Stimulated activated CD8-positive, alpha-beta memory T cell treated with anti-CD3 and anti-CD28 coated beads, Interleukin-4, amount 100 ng/mL, for 1 hour (primary cell): ENCODE measurements at places on chromosomes 5 and 9.

- no peak for DNase-seq
These were observed 112.0 kb downstream of the ADAMTS16 start for GRCh38 chr5:5252106-5252505.

DNA sequence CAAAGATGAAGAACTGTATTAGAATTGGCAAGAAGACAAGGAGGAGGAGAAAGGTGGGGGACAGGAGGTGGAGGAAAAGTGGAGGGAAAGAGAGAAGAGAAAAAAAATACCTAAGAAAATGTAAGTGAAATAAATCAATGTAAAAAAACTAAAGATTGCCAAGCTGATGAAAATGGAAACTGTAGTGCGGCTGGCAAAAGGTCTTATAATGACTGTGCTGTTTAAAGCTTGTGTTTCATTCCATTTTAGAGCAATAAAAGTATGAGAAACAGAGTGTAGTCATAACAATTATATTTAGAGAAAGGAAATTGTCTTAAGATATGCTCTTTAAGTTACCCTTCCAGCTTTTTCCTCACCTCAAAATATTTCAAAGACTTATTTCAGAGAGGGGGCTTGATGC, 670.5 kb upstream of the SEMA6A start:
- no peak for DNase-seq

DNA sequence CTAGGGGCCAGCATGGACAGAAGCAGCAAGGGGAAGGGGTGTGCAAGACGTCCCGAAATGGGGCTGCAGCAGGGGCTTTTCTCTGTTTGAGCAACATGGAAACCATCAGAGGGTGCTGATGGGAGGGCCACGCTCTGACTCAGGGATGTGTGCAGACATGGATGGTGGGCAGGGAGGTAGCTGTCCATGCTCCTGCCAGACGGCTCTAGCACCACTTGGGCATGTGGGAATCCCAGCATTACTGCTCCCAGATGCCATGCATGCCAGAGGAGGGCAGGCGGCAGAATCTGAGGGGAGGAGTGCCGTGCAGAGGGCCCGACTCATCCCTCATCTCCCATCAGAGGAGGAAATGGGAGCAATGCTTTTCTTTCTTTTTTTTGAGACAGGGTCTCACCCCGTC, 45.6 kb upstream of the SLC25A51 start:
- DNase-seq, result no peak

GRCh38 chr9:35910613-35911359, 1.5 kb downstream of the SPAAR start:
- no peak for DNase-seq

DNA sequence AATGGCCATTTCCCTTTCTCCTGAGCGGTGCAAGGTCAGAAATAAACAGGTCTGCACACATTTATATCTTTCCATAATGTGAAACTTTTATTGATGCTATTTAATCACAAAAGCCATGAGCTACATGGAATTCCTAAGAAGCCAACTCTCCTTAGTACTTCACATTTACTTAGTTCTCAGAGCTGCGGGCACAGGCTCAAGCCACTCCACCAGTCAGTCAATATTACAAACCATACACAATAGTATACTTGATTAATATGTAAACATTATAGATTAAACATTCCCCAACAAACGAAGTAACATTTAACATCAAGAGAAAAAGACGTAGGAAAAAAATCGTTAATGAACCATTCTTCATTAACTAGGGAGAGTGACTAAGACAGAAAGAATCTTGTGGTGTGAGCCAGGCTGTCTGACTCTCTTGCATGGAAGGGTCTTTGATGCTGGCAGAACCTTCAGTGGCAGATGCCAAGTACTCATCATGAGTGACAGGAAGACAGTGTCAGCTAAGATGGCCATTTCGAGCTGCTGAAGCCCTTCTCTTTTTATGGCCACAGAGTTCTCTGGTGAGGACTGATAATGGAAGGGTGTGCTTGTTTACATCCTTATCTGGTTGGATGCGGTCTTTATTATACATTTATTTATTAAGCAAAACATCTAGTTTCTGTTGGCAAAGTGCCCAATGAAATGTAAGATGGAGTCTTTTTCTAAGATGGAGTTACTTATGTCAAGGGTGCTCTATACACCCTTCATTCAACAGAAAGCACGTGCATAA, 115.5 kb upstream of the TUT7 start:
- no peak for DNase-seq

DNA sequence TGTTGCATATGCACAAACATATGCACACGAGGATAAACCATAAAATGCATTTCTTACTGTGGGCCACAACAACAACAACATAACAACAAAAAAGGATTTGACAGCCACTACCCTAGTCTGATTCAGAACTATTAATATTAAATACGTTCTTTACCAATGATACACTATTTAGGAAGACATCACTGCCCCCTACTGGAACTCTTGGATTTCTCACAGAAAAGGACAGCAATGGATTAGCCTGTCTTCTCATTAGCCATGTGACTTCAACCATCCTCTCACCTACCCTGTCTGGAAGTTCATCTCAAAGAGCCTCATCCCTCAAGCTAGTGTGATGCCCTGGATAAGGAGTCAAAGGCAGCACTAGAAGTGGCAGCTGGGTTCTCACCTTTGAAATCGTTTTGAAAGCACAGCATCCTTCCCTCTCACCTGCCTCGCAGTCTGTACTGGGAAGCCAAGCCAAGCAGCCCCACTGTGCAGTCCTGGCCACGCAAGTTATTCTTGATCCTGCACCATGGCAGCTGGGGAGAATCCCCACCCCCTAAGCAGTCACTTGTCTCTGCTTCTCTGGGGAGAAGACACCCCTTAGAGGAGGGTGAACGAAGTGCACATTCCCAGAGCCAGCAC, 64.6 kb downstream of the SH3TC2 start:
- no peak for DNase-seq
